ENCODE measurements at places on chromosomes 4 and X.
A peak's percentile ranks its signal among the peaks of the same experiment; 100 is the strongest.

GRCh38 chr4:137601934-137602333 lies 69.6 kb upstream of the PCDH18 start:
- DNase-seq = no peak

DNA sequence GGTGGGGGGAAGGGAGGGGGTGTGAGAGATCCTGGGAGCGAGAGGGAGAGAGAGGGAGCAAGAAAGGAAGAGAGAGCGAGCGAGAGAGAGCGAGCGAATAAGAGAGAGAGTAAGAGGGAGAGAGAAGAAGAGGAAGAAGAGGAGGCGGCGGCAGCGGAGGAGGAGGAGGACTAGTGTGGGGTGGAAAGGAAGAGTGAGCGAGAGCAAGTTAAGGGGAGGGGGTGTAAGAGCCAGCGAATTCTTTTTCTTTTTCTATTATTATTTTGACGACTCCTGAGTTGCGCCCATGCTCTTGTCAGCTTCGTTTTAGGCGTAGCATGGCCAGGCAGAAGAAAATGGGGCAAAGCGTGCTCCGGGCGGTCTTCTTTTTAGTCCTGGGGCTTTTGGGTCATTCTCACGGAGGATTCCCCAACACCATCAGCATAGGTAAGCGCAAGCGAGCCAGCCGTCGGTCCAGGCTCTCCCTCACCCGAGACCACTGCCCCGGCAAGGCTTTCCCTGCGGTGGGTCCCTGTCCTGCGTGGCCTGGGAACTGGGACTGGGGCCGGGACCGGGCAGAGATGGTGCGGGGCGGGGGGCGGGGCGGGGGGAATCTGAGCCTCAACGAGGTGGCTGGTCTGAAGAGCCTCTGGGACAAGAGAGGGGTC lies at the start of gene GRIA3:
Gene GRIA3, plus strand, starts transcription at position 60 of the 647 bp plus-strand sequence. Its CDS starts 258 bp downstream, at position 318.
- DNase-seq = no peak

DNA sequence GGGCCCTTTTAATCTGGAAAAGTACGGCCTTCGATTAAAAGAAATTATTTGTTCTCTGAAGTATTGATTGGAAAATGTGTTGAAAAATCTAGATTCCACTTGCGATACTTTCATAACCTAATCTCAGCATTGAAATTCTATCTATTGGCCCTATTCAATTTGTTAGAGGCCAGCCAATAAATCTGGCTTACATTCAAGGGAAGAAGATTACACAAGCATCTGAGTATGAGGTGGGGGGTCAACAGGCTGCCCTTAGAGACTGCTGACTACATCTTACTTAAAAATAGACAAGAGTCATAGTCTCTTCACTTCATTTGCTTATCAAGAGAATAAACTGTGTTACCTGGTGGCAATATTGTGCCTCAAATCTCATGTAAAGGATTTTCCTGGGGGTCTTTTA lies 248.0 kb upstream of the KCNIP4 start:
- no peak for DNase-seq

DNA sequence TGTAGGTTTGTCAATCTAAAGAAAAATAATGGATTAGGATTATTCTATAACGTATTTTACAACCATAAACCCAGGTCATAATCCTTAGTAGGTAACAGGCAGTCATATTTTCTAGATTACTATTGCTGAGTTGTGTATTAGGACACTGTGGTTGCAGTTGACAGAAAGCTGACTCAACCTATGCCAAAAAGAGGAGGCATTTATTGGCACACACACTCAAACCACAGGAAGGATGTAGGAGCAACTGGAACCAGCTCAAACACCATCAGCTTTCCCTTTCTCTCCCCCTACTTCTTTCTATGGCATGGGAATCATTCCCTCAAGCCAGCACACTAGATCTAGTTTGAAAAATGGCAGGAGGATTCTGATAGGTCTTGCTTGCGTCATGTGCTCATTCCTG lies 136.4 kb upstream of the FAM9C start:
- DNase-seq = no peak

GRCh38 chr4:53541577-53542206 lies 49.6 kb downstream of the LNX1 start:
- DNase-seq = peak; percentile 43

DNA sequence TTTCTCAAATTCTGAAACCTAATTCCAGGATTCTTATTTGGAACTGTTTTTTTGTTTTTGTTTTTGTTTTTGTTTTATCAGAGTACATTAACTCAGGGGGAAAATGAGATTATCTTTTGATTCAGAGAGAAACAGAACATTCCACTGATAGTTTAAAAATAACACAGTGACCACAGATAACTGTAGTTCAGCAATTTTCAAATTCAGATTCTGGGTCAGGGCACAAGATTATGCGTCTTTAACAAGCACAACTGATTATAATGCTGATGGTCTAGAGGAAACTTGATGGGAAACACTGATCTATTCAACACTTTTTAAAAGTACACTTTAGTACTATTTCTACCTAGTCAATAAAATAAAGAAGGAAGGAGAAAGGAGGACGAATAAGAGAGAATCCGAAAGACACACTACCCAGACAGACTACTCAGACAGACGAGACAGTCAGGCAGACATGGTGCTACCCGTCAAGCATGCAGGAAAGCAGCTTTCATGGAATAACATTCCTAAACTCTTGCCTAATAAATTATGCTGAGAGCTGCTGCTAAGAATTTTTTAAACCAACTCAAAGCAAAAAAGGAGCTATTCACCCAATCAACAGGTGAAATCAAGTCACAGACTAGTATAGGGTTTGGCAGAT lies 59.0 kb downstream of the APBB2 start:
- DNase-seq = peak; percentile 47

GRCh38 chr4:35978551-35978950 lies 265.8 kb downstream of the ARAP2 start:
- DNase-seq = no peak

- no peak for DNase-seq
Measured at GRCh38 chr4:137545461-137545861, 13.2 kb upstream of the PCDH18 start.

GRCh38 chr4:74540193-74540592 lies 95.3 kb downstream of the AREG start:
- DNase-seq = no peak

GRCh38 chr4:159725571-159725970 lies 622.7 kb downstream of the RAPGEF2 start:
- no peak for DNase-seq

DNA sequence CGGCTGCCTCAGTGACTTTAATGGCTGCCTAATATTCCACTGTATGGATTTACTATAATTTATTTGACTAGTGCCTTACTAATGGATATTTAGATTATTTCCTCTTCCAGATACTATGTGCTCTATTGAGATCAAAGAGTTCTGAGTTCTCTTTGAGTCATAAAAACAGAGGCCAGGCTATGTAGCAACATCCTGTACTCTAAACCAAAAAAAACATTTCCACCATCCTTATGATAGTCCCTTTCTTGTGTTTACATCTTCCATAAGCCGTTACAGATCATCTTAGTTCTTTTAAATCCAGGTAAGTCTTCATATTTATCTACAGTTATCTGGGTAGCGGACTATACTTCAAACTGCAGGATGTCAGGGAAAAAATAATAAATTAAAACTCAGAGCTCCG lies 56.6 kb upstream of the TMEM184C start:
- DNase-seq = no peak

- no peak for DNase-seq
Measured at GRCh38 chr4:150773729-150774449, 191.9 kb downstream of the MAB21L2 start.

GRCh38 chrX:15838017-15838416 lies 16.6 kb downstream of the AP1S2 start:
- no peak for DNase-seq

- DNase-seq = peak; percentile 10
Measured at GRCh38 chrX:139889760-139890159, 43.1 kb downstream of the ATP11C start.

DNA sequence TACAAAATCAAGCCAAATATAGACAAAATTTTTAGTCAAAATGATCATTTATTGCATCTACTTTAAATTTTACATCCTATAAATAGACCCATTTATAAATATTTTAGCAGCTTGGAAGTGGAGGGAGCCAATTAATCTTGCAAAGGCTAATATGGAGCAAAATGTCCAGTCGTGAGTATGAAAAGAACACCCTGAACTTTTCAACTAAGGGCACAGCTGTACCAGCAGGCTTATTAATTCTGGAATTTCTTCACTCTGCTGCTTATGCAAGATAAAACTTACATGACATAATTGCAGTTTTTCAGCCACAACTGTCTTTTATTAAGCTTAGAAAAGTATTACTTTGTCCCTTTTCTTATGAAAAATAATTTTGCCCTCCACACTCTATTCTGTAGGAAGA lies 22.9 kb upstream of the USP53 start:
- no peak for DNase-seq

DNA sequence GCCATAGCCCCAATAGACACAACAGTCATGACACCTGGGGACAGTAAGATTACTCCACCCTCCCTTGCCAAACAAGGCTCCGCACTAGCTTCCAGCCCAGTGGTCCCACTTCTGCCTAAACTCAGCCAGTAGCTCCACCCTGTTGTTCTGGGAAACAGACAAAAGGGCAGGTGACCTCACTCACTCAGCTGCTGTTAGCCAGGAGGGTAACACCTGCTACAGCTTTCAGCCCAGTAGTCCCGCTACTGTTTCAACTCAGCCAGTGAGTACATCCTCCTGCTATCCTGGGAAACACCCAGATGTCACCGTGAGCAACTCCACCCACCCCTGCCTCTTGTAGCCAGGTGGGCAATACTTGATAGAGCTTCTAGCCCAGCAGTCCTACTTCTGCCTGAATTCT lies 162.7 kb upstream of the CPXCR1 start:
- no peak for DNase-seq

GRCh38 chr4:100017637-100018310 lies 67.7 kb upstream of the H2AZ1 start:
- DNase-seq = peak; percentile 5

DNA sequence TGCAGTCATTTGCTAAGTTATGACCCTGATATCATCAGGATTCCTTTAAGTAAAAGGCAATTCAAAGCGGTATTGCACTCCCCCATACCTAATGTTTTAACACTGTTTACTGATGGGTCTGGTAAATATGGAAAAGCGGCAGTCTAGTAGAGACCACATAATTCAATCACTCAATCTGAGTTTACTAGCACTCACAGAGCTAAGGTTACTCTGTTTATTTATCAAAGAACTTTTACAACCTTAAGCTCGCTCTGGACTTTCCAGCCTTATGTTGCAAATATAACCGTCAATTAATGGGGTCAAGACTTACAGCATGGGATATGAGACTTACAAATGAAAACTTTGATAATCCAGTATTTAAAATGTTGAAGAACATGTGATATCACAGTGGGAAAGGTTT lies 124.5 kb upstream of the ZCCHC13 start:
- DNase-seq = no peak
